HCEC 1CT (cell line): ENCODE measurements at places on chromosomes 13 and 19.
A peak's percentile ranks its signal among the peaks of the same experiment; 100 is the strongest.

DNA sequence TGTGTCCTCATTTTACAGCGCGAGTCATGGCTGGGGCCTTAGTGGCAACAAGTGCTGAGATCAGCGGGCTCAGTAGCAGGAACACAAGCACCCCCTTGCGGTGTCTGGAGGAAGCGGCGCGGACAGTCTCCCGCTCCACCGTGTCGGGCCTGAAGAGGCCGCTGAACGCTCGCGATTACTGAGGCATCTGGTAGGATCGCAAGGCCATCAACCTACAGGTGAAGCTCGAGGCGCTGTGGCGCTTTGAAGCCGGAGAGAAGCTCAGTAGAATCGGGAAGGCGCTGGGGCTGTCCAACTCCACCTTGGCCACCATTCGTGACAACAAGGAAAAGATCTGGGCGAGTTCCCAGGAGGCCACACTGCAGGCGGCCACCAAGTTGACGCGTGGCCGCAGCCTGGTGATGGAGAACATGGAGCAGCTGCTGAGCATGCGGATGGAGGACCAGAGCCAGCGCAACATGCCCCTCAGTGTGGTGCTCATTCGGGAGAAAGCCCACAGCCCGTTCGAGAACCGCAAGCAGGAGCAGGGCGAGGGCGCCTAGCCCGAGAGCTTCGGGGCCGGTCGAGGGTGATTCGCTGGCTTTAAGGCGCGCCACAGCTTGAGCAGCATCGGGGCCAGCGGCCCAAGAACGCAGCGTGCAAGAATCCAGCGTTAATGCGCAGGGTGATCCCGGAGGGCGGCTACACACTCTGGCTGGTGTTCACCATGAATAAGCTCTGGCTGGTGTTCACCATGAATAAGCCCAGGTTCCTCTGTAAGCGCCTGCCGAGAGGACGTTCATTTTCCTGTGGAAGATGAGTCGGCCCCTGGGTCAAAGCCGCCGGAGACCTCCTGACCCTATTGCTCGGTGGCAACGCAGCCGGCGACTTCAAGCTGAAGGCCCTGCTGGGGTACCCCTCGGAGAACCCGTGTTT, 8.3 kb upstream of the MZF1 start:
- peak; percentile 89 for DNase-seq

GRCh38 chr19:18126097-18126496, 26.9 kb upstream of the PIK3R2 start:
- DNase-seq = no peak

GRCh38 chr19:17348700-17349099, 11.3 kb downstream of the GTPBP3 start:
- peak; percentile 24 for DNase-seq

DNA sequence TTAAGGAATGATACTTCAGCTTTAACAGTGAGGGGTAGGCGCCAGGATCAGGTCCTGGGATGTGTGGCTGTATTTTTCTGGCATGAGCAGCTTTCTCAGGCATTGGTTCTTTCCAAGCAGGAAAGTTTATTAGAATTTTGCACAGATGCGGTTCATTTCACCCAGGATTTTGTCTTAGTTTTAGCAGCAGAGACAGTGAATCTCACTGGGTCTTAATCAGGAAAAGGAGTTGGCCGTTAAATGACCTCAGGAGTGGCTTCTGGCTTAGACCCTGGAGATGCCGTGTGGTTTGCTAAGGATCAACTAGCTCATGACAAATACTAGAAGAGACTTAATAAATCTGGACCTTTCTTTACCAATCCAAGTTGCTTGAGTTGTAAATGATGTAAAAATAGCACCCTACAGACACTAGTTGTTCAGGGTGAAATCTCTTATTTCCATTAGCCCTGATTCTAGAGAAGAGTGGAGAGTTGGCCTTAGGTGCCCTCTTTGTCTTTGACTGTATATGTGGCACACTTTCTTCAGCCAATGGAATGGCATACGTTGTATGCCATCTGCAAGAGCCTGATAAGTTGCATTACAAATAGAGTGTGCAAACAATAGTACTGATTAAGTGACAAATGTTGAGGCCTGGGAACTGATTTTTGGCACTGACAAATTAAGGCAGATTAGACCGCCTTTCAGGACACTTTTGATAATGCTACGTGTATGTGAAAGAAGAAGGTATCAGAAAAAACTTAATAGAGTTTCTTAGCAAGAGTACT, 34.0 kb downstream of the LRCH1 start:
- no peak for DNase-seq

GRCh38 chr19:41013359-41013758, 22.3 kb downstream of the CYP2B6 start:
- DNase-seq = no peak

DNA sequence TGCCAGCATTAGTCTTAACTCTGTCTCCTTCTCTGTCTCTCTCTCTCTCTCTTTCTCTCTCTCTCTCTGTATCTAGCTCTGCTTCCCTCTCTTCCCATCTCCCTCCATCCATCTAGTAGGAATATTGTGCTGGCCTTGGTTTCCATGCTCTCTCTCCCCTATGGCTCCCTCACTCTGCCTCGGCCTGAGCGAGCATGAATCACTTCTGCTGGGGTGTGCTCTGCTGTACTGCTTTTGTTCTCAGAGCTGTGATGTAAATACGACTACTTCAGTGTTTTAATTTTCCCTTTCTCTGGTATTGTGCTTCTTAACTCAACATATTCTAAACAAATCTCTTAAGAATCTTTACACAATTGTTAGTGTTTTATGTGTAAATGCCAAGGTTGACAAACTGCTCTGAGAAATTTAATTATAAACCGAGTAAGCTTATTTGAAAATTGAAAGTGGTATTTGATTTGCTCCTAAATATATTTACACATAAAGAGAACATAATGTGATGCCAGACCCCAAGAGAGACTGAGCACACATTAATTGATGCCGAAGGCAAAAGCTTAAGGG, 211.5 kb upstream of the KL start:
- DNase-seq = peak; percentile 22

DNA sequence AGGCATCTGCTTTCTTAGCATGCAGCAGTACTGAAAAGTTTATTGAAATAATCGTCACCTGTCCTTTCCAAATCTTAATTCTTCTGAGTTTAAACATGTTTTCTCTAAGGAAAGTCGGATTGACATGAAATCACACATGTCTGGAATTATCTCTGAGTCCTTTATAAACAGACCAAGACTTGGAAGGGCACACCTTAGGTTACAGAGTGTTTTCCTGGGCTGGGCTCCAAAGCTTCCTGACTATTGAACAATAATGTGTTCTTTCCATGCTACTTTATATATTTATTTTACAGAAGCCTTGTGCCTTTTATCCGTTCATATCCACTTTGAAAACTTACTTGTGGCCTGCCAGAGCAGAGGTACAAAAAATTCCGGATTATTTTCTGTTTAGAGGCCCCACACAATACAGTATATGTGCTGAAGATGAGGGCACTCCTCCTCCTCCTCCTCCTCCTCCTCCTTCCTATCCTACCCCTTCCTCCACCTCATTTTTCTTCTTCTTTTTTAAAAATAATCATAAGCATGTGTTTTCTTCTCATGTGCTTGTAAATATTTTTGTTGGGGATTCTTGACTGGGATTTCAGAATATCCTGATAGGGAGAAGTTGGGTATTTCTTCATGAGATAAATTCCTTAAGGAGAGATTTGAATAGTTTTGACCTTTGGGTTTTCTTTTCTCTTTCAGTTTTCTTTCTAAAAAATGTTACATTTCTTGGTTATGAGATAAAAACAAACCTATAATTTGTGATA, 52.3 kb downstream of the LRCH1 start:
- DNase-seq = no peak

GRCh38 chr19:46499692-46500091, 4.0 kb upstream of the PNMA8B start:
- no peak for DNase-seq

- no peak for DNase-seq
These were observed 6.3 kb upstream of the CDK8 start for GRCh38 chr13:26247608-26248007.
